ENCODE measurements at places on chromosomes 12 and 14.

DNA sequence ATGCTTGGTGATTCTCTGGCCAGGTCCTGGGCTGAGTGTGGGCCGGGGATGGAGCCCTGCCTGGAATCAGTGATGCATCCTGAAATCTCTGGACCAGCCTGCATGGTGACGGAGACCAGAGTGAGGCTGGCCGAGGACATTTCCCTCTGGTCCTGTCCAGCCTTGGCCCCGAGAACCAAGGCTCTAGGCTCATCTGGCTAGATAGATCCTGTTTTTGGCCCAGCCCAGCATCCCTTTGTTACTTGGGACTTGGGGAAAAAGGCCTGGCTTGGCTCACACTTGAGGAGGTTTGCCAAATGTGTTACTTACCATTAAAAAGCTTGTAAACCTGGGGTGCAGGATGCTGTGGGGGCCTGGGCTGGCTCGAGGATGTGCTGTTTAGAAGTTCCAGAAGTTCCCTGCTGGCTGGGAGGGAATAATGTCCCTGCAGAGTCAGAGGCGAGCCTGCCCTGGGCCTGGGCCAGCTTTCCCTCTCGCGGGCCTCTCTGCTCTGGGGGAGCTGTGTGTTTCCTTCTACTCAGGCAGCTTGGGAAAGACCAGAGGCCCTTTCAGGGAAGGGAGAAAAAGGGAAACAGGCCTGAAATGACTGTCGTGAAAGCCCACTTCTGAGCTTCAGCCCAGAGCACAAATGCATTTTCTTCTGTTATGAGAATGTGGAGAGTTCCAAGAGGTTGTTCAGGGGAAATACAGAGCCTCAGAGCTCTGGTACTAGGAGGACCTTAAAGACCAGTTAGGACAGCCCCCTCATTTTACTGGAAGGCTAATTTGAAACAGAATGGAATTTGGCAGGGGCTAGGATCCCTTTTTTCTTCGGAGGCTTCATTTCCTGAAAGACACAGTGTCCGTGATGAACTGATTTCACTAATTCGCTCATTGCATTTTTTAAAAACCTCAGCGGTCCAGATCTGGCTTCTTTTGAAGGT, 47.2 kb upstream of the CTDSP2 start:
- peak; percentile 99 for DNase-seq

GRCh38 chr14:48936849-48937248, 649.3 kb downstream of the RPS29 start:
- no peak for DNase-seq

DNA sequence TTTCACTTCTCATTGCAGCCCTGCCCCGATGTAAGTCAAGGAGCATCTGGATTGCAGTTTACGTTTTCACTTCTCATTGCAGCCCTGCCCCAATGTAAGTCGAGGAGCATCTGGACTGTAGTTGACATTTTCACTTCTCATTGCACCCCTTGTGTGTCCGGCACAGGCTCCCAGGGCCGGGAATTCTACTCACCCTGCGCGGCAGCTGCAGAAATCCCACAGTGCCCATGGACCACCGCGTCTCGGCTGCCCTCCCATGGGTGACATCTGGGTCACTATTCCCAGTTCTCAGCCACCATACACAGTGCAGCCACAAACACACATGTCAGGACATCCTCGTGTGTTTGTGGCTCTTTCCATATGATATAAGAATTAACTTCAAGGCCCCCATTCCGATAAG, 378.5 kb downstream of the ADGRD1 start:
- DNase-seq = no peak

DNA sequence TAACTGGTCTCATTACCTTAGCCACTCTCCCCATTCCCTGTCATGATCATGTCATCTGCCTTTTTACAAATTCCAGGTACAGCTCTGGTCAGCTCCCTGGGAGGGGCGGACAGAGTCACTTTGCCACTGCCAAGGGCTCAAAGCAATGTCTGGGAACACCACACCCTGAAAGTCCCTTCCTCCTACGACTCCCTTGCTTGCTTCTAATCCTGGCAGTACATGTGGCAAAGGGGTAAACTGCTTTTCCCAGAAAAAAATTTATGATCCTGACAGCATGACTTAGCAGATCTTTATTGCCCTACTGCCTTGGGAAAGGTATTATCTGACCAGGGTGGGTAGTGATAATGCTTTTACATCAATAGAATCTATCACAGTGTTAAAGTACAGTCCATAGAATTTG, 376.0 kb upstream of the PDE3A start:
- DNase-seq = no peak

GRCh38 chr12:84294246-84294645, 618.4 kb downstream of the SLC6A15 start:
- no peak for DNase-seq

DNA sequence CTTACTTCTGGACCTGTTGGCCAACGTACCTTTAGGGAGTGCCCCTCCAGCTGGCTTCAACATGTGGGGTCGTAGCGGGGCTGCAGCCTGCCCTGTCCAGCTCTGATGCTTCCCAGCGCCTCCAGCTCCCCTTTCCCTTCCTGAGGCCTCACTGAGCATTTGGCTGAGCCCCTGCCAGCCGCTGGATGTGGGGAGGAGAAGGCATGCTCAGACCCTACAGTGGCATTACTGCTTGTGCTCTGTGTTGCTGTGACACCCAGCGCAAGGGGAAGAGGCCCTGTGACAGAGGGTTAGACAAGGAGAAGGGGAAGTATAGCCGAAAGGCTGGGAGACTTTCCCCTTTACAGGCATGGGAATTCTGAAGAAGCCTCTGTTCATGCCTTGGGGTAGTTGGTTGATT, 145.9 kb downstream of the PRKCH start:
- DNase-seq = no peak

DNA sequence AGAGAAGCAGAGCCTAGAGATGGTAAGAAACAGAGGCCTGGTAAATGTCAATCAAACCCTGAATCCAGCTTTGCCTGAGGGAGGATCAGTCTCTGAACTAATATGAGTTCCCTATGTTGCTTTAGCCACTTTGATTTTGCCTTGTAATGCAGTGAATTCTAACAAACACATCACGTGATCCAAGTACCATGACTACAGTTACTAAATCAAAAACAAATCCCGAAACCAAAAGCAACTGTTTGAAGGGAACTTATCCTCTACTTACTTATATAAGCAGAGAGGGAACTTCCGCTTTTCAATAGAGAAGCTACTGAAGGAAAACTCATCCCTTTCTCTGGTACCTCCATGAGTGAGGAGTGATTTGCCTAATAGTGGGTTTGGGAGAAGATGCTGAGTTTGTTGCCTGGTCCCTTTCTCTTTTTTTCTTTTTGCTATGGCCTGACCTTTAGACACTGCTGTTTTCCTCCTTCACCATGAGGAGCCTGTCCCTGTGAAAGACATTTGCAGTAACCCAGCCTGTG, 7.7 kb upstream of the PPTC7 start:
- DNase-seq = no peak

GRCh38 chr12:49039421-49040363, 20.9 kb downstream of the KMT2D start:
- no peak for DNase-seq

GRCh38 chr12:43287706-43288383, 264.2 kb downstream of the ADAMTS20 start:
- no peak for DNase-seq

DNA sequence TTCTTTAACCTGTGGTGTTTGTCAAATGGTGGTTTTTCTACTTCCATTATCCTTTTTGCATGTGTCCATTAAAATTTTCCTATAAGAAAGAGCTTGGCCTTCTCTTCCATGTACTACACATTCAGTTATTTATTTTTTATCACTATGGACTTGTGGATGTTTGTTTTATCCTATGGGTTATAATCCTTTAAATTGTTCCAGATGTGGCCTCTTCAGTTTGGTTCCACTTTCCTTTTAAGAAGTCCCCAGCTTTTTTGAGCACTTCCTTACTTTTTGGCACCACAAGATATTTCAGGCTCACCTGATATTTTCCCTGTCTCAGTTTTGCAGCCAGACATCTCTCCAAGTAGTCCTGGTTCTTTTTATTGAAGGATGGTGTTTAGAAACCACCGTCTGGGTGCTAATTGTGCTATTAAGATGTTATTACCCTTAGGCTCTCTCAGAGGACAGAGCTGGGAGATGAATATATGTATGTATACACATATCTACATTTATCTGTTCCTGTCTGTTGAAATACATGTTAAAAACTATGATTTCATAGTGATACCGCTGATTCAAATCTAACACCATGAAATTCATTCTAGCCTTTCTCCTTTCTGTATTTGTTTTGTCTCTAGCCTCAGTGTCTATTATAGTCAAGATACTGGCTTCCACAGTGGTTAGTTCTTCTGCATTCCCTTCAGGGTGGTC, 408.5 kb upstream of the RGS6 start:
- DNase-seq = no peak

DNA sequence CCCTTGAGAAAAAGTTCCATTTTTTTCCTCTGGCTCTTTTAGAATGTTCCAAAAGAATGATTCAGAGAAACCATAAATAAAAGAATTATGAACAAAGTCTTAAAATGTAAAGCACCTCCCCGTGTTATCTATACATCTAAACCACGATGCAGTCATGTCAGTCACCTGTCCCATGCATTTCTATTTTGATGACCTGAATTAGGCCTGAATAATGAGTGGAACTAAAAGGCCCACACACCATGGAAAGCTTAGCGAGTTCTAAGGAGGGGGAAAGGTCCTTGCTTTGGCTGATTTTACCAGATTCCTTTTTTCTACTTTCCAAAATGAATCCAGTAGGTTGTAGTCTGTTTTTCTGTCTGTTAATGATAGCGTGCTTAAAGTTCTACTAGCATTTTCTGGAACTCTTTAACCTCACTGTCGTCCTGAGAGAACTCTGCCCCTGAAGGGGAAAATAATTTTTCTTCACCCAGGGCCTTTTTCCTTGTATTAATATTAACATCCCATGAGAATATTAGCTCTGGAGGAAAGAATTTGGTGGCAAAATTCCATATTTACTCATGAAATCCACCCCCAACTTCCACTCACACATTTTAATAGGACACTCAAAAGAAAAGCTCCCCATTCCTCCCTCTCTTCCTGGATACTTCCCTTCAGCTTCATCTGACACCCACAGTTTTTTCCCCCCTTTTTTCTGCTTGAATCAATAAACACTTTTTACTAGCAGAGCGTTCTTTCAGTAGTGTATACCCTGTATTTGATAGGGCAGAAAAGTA, 266.3 kb upstream of the DIO2 start:
- DNase-seq = no peak

DNA sequence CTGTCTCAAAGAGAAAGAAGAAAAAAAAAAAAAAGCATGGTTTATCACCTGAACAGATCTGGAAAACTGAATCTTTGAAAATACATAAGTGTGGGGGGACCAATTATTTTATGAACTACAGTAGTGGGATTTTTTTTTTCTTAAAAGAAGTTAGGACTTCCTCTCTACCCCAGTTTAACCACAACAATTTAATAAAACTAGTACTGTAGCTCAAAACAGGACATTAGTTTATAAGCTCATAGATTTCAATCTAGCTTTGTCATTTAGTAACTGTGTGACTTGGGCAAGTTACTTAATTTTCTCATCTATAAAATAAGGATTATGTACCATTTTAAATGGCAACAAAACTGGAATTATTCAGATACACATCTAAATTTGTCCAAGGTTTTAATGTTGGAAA, 23.5 kb upstream of the ARID4A start:
- DNase-seq = no peak
